ENCODE measurements at places on chromosomes 2 and 18.

DNA sequence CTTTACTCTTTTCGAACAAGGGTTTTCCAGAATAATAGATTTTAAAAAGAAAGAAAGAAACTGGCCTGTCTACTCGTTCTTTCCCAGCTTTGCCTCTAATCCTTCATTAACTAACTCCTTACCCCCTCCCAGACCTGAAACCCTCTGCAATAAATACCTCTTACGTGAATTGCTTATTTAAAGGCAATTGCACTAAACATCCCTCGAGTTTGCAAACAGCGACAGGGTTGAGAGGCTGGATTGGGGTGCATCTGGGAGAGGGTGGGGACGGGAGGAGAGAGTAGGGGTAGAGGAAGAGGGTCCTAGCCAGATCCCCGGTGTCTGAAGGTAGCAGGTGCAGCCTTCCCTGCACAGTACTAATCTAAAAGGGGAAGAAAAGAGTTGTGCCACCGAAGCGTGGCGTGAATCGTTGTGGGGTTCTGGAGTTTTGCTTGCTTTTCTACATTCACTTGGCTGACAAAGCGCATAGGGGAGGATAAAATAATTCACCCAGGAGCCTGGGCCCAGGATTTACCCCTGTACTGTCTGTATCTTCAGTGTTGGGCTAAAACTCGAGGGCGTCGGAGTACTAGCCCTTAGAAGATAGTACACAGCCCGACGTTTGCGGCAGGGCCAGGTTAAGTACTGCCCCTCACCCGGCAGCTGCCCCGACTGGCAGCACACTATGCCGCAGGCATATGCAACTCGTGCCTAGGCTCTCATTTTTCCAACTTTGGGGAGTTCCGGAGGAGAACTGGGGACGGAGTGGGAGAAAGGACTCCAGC is 1.9 kb upstream of the NEUROD1 start:
- DNase-seq, result no peak

DNA sequence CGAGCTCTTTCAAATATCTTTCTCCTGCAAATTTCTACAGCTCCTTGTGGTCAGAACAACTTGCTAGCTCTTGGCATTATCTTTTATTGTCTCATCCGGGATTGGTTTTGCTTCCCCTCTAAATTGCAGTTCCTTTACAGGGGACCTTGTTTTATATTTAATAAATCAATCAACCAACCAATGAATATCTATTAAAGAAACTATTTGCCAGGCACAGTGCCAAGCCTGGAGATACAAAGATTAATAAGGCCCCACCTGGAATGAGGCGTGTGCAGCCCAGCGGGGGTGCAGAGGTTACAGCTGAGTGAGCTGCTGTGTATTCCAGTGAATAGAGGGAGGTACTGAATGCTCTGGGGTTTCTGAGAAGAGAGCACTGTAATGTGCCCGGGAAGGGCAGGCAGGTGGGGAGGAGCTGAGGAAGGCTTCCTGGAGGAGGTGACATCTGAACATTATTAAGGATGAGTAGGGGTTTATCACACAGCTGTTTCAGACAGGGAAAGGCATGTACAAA is 51.8 kb downstream of the LIPG start:
- DNase-seq, result no peak

DNA sequence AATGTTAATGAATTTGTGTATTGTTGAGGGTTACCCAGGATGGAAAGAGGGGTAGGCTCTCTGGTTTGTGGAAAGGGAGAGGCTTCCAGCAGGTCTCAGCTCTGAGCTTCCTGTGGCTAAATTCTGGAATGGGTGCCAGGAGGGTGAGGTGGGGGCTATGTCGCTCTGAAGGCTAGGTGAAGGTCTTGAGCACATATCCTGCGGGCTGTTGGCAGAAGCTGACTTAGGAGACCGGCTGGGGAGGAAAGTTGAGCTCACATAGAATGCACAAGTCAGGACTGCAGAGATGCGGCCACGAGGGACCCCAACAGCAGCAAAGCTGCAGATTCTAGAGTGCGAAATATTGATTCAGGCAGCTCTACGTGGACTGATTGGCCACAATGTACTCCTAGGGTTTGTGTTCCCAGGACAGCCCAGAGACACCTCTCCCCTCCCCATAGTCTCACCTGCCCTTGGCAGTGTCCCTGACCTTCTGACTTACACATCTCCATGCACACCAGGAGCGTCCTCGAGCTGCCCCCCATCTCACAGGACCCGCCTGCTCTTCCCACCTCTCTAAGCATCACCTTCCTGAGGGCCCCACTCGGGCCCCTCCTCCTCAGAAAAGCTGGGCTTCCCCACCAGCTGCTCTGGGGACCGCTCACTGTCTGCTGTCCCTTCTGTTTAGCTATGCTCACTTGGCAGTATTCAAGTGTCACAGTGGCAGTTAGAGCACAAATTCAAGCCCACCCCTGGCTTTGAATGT is 72.6 kb downstream of the ALK start:
- no peak for DNase-seq

- no peak for DNase-seq
These were observed 15.9 kb downstream of the DSEL start for GRCh38 chr18:67500522-67501205.

GRCh38 chr2:147487286-147487977 is 357.4 kb upstream of the ACVR2A start:
- no peak for DNase-seq

DNA sequence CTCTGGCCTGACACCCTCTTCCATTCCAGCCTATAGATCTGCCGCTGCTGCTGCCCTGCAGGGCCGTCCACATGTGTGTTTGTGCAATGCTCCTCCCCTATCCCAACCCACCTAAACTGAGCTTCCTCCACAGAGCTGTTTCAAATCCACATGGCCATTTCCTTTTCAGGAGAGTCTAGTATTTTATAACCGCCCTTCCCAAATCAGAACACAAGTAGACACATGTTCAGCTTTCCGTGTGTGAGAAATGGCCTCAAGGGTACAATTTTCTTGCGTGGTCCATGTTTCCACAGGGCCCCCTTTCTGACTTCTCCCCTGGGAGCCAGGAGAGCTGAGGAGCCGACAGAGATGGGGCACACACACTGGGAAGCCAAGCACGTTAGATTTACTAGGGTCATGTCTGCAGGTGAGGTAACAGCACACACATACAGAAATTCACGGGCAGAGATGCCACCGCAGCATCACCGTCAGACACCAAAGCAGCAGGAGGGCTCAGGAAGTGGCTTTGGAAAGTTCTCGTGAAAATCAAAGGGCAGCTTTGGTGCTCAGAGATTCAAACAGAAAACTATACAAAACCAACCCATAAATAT is 102.9 kb upstream of the TGFA start:
- no peak for DNase-seq

- no peak for DNase-seq
These were observed 50.6 kb downstream of the ST3GAL5 start for GRCh38 chr2:85838181-85838580.

DNA sequence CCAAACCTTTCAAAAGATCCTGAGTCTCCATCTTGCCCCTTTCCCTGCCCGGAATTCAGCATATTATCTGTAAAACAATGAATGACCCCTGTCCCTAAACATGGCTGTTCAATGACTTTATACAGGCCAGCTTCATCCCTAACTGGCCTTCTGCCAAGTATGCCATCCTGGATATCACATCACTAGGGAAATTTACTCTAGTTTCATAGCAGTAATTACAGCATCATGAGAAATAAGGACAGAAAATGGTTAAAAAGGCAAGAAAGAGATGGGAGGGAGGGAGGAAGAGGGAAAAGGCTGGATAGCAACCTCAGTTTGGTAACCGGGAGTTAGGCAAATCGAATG is 4.4 kb downstream of the MBOAT2 start:
- DNase-seq, result no peak

DNA sequence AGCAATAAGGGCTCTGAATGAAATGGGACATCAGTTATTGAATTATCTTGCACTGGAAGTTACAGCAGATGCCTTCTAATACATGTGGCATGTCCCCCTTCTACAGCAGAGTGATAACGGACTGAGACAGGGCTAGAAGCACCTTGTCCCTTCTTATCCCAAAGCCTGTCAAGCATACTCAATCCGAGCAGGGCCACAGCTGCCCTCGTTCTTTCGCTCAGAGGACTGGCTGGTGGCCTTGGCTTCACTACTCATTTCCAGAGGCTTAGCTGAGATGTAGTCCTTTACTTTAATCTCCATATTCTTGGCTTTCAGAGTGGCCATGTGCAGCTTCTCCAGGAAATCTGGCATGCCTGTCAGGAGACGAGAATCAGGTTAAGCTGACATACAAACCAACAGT is 22.1 kb downstream of the STARD7 start:
- no peak for DNase-seq

- DNase-seq, result no peak
These were observed 12.6 kb downstream of the AGAP1 start for GRCh38 chr2:235506291-235506996.

DNA sequence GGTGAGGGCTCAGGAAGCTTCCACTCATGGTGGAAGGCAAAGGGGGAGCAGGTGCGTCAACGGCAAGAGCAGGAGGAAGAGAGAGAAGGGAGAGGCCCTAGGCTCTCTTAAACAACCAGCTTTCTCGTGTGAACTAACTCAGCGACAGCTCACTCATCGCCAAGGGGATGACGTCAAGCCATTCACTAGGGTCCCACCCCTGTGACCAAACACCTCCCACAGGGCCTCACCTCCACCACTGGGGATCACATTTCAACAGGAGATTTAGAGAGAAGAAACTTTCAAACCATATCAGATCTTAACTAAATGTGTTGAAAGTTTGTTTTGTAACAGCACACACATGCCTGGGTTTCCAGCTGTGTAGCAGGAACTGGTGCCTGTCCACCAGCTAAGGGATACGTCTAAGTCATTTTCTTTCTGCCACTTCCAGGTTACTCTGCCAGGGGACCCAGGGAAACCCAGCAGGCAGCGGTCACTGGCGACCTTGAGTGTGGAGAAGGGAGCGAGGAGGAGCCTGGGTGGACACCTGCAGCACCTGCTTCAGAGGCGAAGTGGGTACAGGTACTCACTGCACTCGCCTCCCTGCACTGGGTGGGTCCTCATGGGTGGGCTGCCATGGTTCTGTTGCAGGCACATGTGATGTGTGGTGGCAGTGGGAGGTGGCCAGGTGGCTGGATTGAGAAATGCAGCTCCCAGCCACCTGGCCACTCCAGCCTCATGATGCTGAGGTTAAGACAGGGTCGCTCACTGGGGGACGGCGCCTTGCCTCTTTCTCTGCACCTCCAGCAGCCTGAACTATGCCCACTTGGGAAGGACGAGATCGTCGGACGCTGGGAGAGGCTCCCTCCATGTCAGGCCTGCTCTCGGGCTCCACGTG is 8.4 kb upstream of the GPC1 start:
- no peak for DNase-seq

- DNase-seq, result no peak
These were observed 23.3 kb upstream of the MCM6 start for GRCh38 chr2:135899567-135899966.

GRCh38 chr2:147327613-147328012 is 517.2 kb upstream of the ACVR2A start:
- DNase-seq, result no peak

GRCh38 chr2:240930631-240931318 is 24.6 kb downstream of the CROCC2 start:
- no peak for DNase-seq

GRCh38 chr2:180202467-180202951 is 195.4 kb upstream of the CWC22 start:
- no peak for DNase-seq

Data from psoas muscle (tissue), 8 donors.